ENCODE measurements at places on chromosomes 4 and X.

DNA sequence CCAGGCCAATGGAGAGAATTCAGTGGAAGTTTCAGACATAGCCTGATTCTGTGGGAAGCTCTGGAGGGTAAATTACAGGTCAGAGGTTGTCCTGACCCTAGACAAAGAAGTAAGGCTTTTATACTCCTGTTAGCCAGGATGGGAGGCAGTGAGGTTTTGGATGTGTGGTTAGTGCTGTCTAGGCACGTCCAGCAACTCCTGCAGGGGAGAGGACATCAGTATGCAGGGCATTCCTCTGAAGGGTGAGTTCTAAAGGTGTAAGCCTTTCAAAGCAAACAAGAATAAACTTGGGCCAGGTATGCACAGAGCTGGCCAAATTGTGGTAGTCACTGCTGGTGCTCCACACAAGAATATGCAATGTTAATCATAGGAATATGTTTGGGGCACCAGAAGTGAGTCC, 562.5 kb downstream of the CCSER1 start:
- DNase-seq = no peak

- DNase-seq = no peak
Measured at GRCh38 chrX:55127692-55128091, 38.9 kb downstream of the PAGE2 start.

- no peak for DNase-seq
Measured at GRCh38 chrX:138995458-138995857, 283.9 kb upstream of the FGF13 start.

DNA sequence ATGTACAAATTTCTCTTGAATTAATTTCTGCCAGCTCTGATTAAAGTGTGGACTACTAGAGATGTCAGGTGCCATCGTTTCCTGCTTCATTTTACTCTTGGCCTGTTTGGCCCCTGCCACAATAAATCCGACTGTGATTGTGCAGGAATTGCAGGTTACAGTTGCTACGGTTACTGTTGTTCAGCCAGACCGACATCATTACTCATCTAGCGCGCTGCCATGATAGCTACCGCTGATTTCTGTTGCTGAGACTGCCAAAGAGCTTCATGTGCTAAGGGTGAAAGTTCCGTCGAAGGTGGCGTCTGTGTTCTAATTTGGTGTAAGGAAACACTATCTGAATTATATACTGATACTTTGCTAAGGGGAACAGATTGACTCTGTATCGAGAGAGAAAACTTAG, 22.1 kb downstream of the SLIT2 start:
- no peak for DNase-seq

- DNase-seq = no peak
Measured at GRCh38 chr4:82588771-82589270, 27.0 kb upstream of the TMEM150C start.

- no peak for DNase-seq
Measured at GRCh38 chr4:69843932-69844331, 16.0 kb downstream of the SULT1E1 start.

DNA sequence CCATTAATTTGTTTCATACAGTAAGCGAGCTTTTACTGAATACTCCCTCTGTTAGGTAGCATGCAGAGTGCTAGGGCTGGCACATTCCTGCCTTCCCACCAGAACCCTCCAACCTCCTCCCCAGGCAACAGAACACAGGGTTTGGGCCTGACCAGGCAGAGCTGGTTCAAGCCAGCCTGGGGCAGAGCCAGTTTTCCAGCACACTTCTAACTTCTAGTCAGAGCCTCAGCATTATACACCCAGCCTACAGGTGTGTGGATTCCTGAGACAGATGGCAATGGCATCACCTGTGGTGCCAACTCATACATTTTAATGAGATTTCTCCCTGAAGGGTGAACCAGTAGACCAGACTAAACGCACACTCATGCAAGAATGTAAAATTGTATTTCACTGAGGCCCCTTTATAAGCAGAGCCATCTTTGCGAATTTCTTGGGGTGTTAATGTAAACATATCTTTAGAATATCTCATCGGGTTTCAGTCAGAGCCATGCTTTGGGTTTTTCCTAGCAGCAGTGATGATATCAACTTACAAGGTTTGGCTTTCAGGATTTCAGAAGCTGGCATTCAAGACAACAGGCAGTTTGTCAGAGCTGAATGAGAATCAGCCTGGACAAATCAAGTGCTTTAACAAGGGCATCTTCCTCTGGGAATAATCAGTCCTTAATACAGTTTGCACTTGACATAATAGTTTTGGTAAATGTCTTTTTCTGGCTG, 92.0 kb downstream of the GATB start:
- no peak for DNase-seq

DNA sequence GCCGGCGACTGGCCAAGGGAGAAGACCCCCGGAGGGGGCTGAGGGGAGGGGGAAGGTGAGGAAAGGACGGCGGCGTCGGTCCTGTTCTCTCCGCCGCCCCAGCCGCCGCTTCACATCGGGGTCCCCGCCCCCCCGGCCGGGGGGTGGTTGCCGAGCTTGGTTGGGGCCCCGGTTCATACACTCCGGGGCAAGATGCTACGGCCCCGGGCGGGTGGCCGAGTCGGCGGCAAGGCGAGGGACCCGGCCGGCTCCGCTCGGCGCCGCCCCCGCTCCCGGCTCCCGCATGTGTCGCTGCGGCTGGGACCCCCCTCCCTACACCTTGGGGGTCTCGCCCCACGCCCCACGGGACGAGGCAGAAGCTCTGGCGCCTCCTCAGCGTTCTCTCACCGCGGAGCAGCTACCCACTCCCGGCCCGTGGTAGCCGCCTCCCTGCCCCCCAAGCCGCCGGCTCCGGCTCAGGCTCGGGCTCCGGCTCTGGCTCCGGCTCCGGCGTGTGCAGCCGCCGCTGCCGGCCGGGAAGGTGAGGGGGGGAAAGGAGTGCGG, 461 bp downstream of the FBXW7 start:
- DNase-seq = no peak
